ENCODE measurements at places on chromosomes 2 and 18.

GRCh38 chr2:71082402-71083252 is 14.2 kb downstream of the NAGK start:
- no peak for DNase-seq

- DNase-seq = no peak
These were observed 17.9 kb upstream of the GNAL start for GRCh38 chr18:11671156-11671555.

DNA sequence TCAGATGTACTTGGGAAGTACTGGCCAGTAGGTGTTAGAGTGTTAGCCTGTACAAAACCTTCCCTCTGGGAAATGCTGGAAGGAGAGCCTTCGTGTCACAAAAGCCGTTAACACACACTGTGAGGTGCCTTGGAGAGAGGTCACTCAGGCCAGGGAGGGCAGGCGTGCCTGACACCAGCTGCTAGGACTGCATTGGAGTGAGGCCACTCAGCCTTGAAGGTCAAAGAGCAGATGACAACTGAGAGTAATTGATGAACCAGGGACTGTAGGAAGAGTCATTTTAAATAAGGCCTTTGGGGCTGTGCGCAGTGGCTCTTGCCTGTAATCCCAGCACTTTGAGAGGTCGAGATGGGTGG is 45.4 kb downstream of the ASAP2 start:
- DNase-seq = no peak

DNA sequence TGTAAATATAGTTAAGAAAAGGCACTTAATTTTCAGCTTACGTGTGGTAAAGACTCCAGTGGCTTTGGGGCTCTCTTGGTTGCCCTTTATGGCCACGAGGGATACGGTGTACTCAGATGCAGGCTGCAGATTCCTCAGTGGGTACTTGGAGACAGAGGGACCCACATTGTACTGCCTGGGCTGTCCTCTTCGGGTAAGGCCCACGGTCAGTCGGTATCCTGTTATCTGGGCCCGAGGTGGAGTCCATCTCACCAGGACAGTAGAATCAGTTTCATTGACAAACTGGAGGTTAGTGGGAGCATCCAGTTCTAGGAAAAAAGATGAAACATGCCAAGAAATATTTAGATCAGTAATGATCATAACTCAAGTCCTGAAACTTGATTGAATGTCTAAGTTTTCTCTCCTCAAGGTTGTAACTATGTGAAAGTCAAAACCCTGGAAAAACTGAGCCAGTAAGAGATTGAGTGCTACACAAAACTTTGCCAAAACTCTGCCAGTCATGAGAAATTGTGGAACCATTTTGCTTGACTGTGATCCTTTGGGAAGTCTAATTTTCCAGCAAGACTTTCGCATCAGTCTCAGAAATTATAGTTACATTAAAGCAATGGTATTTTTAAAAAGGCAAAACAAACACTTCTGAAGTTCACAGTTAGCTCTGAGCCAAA is 31.4 kb downstream of the FN1 start:
- no peak for DNase-seq

- DNase-seq = no peak
These were observed 158.1 kb downstream of the RBM43 start for GRCh38 chr2:151103551-151103950.

- peak; percentile 87 for DNase-seq
These were observed 85.9 kb upstream of the CCBE1 start for GRCh38 chr18:59783138-59783537.

DNA sequence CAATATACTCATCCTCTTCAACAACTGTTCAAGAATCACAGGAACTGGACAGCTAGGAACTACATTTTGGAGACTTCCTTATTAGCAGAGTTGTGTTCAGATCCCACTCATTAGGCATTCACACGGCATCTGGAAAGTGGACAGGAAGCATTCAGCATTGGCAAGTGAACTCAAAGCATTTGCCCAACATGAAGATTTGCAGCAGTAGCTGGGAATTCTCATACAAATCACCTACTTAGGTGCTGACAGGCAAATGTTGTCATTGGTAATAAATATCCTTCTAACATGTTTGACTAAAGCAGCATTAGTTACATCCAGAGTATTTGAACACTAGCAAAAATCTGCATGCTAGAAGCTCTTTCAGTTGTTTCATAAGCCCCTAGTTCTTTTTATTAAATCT is 350.8 kb downstream of the PTH2R start:
- no peak for DNase-seq

GRCh38 chr2:64939332-64939917 is 49.8 kb upstream of the SLC1A4 start:
- DNase-seq = peak; percentile 35

DNA sequence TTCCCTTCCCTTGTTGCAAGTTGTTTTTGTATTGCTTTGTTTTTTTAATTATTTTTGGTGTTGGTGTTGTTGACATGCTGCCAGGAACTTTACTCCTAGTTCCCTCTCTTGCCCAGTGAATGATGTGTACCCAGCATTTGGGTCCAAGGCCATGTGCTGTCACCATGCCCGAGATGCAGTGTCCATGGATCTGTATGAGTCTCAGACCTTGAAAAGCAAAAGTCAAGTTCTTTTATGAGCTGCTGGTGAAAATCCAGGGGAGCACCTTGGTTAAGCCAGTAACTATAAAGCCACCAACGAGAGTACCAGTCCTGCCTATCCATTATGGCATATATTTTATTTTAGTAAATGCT is 236.4 kb downstream of the BCL11A start:
- no peak for DNase-seq

DNA sequence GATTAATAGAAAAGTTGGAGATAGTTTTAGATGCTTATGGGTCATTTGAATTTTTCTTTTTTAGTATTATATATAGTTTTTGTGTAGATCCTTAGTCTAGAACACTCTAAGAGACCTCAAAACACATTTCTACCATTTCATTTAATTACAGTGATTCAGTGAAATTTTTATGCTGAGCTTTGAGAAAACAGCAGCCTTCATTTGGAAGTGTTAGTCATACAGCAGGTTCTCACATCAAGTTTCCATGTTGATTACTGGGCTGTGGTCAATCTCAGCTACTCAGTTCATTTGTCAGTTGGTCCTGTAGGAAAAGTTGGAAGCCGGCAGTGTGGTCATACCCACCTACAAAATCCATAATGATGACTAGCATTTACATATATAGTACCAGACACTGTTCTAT is 37.9 kb downstream of the MAP3K19 start:
- DNase-seq = no peak

GRCh38 chr2:120867290-120868241 is 131.9 kb downstream of the GLI2 start:
- peak; percentile 98 for DNase-seq

DNA sequence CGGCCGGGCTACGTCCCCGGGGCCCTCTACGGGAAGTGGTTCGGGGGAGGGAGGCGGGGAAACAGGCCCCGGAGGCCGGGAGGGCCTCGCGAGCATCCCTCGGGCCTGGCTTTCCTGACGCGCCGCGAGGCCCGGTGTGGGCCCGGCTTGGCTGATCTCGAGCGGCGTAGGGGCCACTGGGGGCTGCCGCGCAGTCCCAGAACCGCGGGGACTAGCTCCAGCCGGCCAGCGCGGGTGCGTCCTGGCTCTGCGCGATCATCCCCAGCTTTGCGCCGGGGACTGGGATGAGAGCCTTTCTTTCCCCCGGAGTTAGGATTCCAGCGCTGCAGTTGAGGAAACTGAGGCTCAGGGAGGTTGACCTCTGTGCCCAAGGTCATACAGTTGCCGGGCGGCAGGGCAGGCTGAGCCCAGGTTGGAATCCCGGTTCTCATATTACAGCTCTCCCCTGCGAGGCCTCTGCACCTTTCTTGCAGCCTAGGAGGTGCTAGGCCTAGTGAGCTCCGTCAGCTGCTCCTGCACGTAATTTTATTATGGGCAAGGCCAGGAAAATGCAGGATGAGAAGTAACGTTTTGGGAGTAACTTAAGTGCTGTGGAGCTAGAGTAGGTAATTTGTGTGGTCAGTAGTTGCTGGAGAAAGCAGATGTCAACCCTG is 501 bp downstream of the LPIN1 start:
- no peak for DNase-seq

GRCh38 chr18:68839701-68840100 is 41.8 kb downstream of the CCDC102B start:
- DNase-seq = peak; percentile 29

DNA sequence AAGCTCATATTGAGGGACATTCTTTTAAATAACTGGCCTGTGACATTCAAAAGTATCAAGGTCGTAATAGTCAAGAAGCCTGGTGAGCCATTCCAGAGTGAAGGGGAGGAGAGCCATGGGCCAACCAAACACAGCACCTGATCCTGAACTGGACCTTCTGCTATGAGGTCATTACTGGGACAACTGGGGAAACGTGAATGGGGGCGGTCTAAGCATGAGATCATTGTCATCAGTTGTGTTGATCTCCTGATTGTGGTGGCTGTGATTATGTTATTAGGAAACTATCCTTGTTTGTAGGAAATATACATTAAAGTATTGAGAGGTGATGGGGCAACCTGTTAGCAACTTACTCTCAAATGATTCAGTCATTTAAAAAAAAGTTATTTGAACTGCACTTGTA is 79.3 kb downstream of the FBXO15 start:
- peak; percentile 19 for DNase-seq

- DNase-seq = no peak
These were observed 27.1 kb downstream of the ADCY3 start for GRCh38 chr2:24892928-24893327.

DNA sequence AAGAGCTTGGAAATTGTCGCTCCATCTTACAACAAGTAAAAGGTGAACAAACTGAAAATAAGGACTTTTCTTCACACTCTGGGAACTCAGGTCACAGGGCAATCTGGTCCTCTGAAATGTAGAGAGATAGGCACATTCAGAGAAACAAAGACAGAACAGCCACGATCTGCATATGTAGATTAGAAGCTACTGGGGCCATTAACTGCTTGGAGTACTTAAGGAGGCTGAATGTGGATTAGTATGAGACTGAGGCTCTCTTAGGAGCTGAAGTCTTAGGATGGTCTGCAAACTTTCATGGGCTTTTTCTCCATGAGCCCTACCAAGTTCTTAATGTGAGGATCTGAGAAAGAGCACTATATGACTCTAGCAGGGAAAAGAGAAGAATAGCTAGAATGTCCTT is 265.3 kb upstream of the NXPH2 start:
- no peak for DNase-seq

GRCh38 chr2:58101500-58101899 is 54.9 kb downstream of the VRK2 start:
- DNase-seq = no peak

DNA sequence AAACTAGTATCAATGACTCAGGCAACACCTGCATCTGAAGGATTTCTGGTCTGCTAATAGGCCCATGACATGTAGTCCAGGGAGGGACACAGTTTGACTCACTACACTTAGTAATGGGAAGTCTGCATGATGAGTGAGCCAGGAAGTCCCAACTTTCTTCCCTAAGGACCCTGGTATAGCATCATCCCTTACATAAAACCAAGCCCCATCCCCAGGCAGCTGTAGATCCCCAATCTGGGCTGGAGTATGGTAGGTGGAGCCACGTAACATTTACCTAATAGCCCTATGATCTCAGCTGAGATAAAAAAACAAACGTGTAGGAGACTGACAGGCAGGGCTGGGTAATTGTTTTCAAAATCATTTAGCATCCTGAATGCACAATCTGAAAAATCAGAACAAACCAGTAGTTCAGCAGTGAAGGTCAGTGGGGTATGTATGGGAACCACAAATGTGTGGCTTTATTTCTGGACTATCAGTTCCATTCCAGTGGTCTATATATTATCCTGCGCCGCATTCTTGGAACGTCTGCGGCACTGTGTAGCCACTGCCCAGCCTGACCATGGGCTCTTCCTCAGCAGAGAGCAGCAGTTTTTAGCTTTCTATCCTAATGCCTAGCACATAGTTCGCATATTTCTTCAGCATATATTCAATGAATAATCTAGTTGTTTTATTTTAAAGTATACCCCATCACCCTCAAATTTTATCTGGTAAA is 33.5 kb downstream of the EPB41L3 start:
- DNase-seq = no peak

DNA sequence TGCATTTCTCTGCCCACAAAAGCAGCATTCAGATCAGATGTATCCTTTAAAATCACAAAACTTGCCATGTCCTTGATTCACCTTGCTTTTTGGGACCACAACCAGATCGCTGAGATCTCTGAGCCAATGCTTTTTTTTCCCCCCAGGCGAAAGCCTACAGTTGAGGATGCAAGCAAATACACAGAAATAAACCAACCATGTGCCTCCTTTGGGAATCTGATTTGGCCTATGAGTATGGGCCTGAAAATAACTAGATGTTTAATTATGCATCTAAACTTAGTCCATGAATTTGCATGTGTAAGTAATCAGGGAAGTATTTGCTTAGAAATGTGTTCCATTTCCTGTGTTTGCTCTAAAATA is 49.7 kb upstream of the CDC42EP3 start:
- peak; percentile 15 for DNase-seq

DNA sequence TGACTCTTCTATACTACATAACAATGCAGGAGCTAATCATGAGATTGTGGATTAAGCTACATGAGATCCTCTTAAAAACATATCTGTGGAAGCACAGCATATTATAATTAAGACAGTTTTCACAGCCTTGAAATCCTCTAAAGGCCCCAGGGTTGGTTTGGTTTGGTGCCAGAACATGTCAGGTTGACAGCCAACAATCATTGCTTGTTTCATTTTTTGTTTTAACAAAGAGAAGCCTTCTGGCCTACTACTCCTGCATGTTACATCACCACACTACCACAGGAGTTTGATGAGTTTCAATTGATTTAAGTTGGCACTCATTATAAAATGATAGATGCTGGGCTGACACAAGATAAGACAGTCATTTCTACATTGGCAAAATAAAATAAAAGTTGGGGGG is 255.9 kb upstream of the ERBB4 start:
- DNase-seq = no peak

GRCh38 chr2:238996331-238997136 is 148.6 kb downstream of the TWIST2 start:
- no peak for DNase-seq

DNA sequence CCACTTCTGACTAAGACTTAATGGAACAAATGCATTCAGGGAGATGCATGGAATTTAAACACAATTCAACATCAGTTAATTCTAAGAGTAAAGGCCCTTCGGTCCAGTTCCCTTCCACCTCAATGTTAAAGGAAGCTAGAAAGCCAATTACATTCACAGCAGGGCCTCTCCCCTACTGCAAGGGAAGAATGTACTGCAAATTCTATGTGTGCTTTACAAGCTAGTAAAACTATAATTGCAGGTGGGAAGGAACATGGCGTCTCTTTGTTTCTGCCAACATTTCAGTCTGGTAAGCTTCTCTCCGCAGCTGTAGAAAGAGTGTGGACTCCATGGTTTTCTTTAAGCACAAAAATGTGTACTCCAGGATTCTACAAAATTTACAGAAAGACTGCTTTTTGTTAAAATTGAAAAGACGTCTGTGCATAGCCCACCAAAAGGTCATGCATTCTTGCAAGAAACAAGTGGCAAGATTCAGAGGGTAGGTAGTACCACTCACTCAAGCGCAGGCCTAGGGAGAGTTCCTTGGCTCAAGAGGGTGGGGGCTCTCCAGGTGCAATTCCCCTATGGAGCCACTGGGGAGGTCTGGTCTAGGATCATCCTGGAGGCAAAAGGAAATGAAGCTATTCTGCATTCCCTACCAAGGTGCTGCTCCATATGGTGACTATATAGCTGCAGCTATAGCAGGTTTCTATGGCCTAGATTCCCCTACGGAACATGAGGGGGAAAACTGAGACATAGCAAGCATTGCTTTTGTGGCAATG is 127.0 kb upstream of the FZD5 start:
- no peak for DNase-seq

All from osteoblast (primary cell).